NCI-H1105 (cell line): ENCODE measurements at places on chromosomes 4 and X.

GRCh38 chrX:47272013-47272408, 39.2 kb downstream of the USP11 start:
- DNase-seq: no peak

GRCh38 chr4:108255203-108255747, 86.5 kb upstream of the LEF1 start:
- DNase-seq: no peak

GRCh38 chr4:78581618-78582017, 30.0 kb downstream of the ANXA3 start:
- DNase-seq: no peak

GRCh38 chr4:35965300-35965699, 279.0 kb downstream of the ARAP2 start:
- no peak for DNase-seq

- DNase-seq: no peak
These were observed 126.1 kb downstream of the EIF4E start for GRCh38 chr4:98802770-98803198.

DNA sequence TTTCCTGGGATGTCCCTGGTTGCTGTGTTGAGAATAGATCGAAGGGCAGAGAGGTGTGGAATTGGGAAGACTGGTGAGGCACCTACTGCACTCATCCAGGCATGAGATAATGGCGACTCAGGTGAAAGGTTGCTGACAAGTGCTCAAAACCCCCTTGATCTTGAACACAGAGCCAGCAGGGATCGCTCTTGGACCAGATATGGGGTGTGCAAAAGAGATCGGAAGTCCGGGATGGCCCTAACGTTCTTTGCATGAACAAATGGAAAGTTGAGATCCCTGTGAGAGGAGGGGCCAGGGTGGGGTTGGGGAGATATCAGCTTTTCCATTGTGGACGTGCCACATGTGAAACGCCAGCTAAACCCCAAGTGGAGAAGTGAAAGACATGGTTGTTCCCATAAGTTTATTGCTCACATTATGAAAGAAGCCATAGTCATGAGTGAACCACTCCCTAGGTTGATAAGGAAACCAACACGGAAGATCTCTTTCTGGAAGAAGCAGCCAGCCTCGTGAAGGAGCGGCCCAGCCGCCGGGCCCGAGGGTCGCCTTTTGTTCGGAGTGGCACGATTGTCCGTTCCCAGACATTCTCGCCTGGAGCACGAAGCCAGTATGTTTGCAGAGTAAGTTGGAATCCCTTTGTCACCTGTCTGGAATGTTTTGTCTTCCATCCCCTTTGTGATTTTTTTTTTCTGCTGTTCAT, 22.6 kb upstream of the CLCN4 start:
- DNase-seq: no peak

DNA sequence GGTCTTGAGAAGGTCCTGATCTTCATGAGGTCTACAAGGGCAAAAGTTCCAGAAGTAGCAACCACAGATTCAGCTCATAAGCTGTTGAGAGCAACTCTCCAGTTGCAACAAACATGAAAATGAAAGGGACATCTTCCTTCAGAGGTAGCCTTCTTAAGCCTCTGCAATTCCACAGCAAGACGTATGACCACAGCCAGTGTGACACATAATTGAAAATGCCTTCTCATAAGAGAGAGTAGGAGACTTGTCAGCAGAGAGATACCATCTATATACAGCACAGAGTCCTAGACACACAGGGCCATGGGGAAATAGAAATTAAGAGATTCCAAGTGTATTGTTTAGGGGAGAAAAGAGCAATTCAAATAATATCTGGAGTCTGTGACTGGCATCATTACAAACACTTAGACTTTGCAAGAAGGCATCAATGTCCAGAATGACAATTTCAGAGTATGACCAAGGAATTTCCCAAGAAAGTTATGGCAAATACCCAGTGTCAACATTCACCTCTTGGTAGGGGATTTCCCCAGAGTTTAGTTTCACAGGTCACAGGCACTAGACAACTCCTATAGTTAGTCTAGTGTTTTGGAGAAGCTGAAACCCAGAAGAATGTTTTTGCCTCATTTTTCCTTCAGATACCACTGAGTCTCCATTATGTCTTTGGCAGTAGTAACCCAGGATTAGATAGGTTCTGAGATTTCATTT, 340.3 kb downstream of the ZNF674 start:
- no peak for DNase-seq

DNA sequence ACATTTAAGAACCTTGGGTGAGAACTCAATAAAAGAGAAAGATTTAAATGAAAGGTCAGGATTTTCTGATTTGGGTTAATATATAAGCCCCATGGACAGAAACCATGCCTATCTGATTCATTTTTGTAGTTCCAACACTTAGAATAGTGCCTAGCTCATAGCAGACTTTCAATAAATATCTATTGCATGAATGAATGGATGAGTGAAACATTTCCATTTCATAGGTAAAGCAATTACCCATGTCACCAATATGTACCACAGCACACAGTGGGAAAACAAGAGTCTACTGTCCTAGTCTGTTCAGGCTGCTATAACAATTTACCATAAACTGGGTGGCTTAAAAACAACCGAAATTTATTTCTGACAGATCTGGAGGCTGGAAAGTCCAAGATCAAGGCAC, 63.9 kb upstream of the PTPN13 start:
- DNase-seq: no peak

DNA sequence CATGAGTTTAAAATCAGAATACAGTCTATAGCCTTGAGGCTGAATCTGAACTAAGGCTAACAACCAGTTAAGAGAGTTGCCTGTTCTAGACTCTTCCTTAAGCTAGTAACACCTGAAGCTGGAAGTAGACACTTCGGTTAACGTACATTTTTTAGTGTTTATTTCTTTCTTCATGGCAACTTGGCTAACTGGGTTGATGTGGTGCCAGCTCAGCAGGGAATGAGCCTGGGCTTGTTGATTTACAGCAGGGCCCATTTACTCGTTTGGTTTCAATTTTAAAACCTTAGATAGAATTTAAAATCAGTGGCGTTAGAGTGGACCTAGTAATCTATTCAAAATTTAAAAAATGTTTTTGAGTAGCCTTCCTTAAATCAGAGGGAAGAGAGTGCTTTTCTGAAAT, 137.6 kb upstream of the ESX1 start:
- DNase-seq: no peak

GRCh38 chr4:150578745-150579501, 3.0 kb upstream of the MAB21L2 start:
- no peak for DNase-seq

- no peak for DNase-seq
These were observed 10.4 kb downstream of the RBM3 start for GRCh38 chrX:48584698-48585097.

- no peak for DNase-seq
These were observed 3.8 kb downstream of the HPGDS start for GRCh38 chr4:94338681-94339351.

DNA sequence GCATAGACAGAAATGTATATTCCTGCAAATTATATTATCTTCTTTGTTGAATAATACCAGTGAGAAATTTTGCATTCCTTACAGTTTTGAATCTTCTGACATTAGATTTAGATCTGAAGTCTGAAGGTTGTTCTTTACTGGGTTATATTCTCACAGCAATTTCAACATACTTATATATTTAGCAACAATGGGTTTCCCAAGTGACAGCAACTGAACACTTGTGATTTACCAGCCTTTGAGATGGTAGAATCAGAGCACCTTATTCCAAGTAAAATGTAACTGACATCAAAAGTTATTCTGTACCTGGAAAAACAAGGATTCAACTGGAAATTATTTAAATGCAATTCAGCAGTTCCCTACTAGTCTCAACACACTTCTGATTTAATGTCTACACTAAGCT, 66.0 kb downstream of the RELL1 start:
- no peak for DNase-seq

DNA sequence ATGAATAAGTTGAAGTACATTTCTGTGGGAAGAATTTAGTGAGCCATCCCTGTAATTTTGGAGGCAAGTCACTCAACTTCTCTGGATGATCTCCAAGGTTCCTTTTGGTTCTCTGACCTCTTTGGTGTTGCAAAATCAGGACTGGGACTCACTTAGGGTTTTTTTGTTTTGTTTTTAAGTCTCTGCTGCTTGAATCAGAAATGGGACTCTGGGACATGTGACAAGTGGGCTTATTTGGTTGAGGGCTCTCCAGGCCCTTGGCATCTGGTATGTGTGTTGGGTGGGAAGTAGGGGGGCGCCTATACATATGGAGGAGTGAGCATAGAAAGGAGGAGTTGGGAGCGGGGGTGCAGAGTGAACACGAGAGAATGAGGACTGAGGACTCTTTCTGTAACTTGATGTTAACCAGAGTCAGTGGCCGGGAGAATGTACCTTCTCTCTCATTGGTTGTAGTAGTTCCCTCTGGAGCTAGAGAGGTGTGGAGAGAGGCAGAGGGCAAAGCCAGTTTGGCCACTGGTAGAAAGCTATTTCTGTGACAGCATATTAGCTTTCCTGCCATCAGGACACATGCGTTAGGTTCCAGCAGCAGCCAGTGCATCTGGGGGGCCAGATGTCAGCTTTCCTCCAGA, 1.9 kb downstream of the ARHGAP10 start:
- DNase-seq: no peak
